ENCODE measurements at places on chromosomes 5 and 9.

DNA sequence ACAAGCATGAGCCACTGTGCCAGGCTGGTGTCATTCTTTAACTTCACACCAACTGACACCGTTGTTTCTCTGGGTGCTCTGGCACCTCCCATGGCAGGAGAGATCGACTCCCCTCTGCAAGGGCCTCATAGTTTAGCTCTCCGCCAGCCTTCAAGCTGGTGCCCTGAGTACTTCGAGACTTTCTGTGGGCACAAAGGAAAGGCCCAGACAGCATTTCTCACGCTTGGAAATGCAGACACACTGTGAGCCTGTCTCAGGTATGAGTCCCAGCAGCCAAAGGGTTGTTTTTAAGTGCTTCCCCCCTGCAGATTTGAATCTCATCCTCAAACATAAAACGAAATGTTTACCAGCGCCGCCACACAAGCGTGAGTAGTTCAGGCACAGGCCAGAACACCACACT is 11.1 kb upstream of the TCF7 start:
- no peak for DNase-seq

DNA sequence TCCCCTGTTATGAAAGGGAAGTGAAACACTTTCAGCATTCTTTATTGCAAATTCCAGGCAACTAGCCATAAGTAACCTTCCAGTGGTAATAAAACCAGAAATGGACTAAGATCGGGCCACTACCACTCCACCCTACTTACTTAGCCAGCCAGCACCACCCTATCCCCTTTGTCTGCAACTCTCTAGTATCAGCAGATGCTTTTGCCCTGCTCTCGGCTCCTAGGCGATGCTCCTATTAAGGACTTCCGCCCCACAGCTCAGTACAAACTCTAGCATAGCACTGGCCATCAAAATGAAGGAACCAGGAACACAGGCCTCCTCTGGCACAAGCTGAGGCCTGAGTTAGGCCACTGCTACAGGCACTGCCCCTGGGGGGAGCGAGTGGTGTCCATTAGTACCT is 81.2 kb downstream of the GLDC start:
- DNase-seq, result no peak

DNA sequence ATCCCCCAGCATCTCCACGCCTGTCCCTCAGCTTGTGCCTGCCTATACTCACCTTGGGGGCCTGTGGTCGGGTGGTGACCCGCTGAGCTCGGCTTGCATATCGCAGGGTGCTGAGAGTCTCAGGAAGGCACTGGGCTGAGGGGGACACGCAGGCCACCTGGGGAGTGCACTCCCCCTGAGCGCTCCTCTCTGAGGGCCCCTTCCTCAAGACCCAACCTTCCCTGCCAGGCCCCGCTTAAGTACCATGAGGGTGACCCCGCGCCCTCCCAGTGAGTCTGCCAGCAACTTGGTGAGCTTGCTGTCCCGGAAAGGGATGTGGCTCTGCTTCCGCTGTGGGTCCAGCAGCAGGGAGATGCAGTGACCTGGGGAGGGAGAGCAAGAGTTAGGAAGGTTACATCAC is 4.1 kb downstream of the KIF12 start:
- no peak for DNase-seq

DNA sequence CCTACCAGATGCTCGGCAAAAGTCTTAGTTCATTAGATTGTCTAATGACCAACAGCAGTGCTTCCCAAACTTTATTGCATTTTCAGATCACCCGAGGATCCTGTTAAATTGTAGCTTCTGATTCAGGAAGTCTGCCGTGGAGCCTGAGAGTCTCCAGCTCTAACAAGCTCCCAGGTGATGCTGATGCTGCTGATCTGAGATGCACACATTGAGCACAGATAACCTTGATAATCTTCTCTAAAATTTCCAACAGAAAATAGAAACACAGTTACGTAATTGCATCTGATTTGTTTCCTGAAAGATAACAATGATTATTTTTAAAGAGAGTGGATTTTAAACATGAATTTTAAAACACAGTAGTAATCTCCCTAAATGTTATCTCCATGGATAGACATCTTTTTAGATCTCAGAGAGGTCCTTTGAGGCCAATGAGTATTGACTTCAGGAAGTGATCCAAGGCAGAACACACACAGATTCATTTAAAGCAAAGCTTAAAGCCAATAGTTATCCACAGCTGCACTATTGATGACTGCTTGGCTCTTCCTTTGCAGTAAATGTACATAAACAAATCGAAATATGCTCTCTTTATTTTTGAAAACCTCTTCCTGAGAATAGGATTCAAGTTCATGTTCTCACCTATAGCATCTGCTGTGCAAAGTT is 122.8 kb upstream of the TNPO1 start:
- DNase-seq, result no peak

GRCh38 chr5:138898299-138898698 is 23.2 kb upstream of the LRRTM2 start:
- DNase-seq, result no peak

GRCh38 chr9:136095070-136096058 is at the start of gene NACC2:
NACC2 (minus strand) TSS chr9:136095289; CDS start chr9:136050521, 44,768 bp downstream.
- peak; percentile 19 for DNase-seq

GRCh38 chr9:80698725-80699410 is 990.5 kb downstream of the TLE1 start:
- DNase-seq, result no peak

DNA sequence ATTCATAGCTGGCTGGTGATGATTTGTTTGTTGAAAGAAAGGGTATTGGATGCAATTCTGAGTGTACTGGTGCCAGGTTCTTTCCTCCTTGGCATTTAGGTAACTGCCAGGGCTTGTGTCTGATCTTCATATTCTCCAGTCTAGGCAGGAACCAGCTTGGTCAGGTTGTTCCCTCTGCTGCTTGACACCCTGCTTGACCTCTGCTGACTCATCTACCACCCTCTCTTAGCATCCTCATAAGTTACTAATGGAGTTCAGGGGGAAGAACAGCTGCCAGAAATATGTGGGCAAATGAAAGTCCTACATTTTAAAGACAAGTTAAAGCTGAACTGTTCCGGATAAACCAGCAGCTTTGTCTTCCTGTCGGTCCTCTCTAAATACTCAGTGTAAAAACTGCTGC is 116.1 kb upstream of the TNC start:
- DNase-seq, result no peak

DNA sequence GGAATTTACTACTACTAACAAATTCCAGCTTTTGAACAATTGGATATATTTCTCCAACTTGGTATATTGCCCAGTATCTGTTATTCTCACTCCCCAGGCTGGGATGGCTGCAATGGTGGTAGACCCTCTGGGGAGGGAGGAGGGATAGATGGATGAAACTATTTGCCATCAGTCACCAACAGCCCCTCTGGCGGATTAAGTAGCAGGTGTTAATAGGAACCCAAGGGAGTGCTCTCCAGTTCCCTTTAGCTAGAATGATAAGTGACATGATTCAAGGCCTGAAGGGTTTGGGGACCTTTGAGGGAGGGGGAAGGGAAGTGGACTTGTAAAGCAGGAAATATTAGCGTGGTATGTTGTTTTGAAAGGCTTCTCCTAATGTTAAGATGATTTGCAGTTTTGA is 824.0 kb upstream of the ARRDC3 start:
- no peak for DNase-seq

- peak; percentile 7 for DNase-seq
Observed at GRCh38 chr9:128643519-128644300, 12.9 kb downstream of the DYNC2I2 start.

DNA sequence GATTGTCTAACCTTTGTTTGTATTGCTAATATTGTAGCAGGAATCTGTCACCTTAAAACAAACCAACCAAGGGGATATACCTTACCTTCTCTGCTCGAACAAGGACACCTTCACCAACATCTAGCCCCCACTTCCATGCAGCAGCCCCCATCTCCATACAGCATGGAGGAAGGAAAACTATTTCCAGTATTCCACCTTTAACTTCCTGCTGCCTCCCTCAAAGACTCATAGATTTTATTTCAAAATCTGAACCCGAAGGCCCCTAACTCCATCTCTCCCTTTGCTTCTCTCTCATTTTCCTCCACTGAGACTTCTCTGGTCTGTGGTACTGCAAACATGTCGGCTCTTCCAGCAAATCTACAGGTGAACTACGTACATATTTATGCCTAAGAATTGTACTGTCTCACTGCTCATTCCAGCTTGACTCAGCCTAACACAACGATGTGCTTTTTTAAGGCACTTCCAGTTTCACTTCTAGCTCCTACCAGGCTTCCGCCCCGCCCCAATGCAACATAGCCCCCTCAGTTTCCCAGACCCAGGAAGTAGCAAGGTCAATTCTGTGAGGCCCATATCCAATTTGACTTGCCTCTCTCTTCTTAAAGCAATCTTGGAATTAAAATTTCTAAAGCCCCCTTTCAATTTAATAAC is 70.7 kb upstream of the RNF38 start:
- DNase-seq, result no peak

DNA sequence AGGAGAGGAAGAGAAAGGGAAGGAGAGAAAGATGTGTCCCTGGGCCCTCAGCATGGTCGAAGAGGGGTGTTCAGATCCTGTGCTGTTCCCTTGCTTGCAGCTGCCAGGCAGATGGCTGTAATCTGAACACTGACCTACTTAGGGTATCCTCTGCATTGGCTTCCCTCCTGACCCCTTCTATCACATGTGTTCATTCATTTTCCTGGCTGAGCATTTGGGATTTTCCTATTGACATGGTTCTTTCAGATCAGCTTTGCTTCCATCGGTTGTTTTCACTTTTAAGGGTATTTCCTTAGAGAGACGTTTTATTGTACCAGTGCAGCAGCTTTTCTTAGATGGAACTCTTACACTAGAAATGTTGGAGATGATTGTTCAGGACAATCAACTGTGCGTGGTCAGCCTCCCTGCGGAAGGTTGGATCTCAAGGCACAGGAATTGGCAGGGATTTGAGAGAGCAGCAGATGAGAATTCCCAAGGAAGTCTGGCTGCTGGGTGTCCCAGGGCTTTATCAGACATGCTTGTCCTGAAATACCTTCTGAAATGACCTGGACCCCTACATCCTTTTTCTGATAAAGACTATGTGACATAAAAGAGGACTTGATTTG is 26.0 kb downstream of the ACTBL2 start:
- no peak for DNase-seq

- DNase-seq, result no peak
Observed at GRCh38 chr9:127361561-127361960, 35.4 kb upstream of the SLC2A8 start.

DNA sequence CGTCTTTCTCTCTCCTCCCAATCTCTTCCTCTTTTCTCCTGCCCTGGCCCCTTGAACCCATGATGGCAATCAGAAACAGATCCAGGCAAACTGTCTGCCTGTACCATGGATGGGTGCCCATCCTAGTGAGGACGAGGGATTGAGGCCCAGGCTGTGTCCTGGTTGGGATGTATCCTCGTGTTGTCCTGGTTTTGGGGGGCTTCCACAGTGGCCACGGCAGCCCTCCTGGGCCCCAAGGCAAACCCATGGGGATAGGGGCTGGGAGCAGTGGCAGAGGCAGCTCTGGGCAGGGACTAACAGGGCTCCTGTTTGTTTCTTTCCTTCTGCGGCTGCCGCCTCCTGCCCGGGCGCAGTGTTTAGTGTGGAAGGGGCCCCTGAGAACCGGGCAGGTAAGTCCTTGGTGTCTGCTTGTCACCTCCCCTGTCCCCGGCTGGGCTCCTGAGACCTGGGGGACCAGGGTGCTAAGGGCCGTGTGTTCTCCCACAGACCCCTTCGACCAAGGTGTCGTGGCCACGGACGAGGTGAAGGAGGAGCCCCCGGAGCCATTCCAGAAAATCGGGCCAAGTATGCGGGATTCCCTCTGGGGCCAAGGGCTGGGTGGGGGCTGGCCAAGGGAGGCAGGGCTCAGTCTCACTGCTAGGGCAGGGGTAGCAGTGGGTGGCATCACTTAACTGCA is 70.0 kb downstream of the AMBP start:
- no peak for DNase-seq

DNA sequence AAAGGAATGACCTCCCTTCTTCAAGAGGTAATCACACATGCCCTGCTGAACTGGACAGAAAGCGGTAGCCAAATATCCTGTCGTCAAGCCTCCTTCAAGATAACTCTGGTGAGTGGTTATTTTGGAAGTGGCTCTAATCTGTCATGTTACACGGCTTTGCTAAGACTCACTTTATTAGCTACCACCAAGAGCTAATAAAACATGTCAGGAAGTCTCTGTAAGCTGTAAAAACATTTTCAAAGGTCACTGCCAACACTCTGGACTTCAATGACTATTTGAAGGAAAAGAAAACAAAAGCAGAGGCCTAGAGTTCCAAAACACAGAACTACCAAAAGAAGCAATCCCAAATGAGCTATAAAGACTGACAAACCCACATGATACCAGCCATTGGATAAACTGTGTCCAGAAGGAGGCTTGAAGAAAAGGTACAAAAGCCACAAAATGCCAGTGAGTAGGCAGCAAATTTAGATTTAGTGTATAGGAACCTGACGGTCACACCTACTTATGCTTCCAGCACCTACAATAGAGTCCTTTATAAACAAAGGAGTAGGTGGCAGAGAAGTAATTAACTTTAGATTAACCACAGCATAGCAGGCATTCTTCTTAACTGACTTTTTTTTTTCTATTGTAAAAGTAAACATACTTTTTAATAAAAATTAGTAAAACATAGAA is 97.3 kb upstream of the EQTN start:
- peak; percentile 20 for DNase-seq

DNA sequence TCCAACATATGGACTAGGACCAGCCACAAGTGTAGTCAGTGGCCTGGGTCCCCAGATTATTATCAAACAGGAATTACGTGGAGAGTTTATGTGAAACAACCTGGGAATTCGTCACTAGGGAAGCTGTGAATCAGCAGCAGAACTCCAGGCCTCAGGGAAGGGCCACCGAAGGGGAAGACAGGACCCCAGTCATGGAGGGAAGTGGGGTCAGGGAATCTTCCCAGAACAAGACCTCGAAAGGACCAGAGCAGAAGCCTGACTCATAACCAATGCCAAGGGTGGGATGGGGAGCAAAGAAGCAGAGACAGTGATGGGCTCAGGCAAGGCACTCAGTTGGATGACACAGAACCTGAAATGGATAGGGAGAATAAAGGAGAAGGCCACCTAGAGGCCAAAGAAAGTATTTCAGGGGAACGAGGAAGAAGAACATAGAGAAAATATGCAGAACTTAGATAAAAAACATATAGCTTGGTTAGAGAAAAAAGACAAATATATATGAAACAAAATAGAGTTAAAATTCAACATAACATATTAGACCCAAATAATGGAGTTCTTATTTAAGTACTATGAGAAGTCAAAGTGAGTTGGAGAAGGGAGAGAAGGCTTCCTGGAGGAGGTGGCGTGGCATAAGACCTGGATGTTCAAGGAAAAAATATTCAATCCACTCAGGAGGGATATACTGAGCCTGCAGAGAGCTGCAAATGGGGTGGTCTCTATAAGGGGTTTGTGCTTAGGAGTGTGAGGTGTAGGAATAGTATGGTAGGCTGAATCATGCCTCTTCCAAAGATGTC is 66.7 kb upstream of the CAST start:
- no peak for DNase-seq

Data from DMS79 treated with DMSO at 0.1 percent for 48 hours (cell line).